ENCODE measurements at places on chromosomes 12 and 14.

DNA sequence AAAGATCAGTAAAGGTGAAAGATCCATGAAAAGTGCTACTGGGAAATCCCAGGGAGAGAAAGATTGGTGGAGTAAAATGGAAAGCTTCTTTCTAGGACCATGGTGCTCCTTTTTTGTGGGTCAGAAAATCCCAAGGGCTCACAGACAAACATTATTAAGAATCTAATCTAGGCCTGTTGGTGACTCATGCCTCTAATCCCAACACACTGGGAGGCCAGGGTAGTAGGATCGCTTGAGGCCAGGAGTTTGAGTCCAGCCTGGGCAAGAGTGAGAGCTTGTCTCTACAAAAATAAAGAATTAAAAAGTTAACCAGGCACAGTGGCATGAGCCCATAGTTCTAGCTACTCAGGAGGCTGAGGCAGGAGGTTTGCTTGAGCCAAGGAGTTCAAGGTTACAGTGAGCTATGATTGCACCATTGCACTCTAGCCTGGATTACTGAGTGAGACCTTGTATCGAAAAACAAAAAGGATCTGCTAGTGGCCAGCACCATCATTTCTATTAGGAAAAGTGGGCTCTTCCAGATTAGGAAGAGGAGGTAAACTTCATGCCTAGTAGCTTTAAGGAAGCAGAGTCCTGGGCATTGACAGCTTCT is 43.0 kb downstream of the TXNRD1 start:
- no peak overlapping the region for H3K27ac ChIP-seq
- DNase-seq, result no peak
- no peaks in the 10 kb centered on the region for H3K36me3 ChIP-seq
- H3K4me3 ChIP-seq, result no peak overlapping the region
- no peaks in the 10 kb centered on the region for H3K27me3 ChIP-seq

DNA sequence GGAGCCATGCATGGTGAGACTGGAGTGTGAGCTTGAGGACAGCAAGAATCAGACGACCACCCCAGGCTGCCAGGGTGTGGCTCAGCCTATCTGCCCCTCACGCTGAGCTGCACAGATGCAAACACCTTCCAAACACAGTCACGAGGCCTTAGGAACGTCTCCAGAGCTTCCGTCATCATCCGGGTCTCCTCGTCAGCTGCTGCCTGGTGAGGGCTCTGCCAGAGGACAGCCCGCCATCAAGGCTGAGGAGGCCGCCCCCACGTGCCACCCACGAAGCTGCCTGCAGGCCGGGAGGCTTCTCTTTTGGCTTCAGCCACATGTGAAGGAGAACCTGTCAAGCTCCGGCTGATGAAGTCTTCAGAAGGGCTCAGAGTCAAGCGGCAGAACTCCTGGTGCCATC is 13.4 kb downstream of the DDX51 start:
- no peak overlapping the region for H3K27ac ChIP-seq
- H3K4me3 ChIP-seq, result no peak overlapping the region
- no peaks in the 10 kb centered on the region for H3K27me3 ChIP-seq
- peak; percentile 32 for DNase-seq

- H3K36me3 ChIP-seq, result no peaks in the 10 kb centered on the region
- H3K4me3 ChIP-seq, result no peak overlapping the region
- peak overlapping the region; percentile 70 for H3K27ac ChIP-seq
Measured at GRCh38 chr14:61537563-61538463, 157.5 kb upstream of the HIF1A start.

- no peak overlapping the region for H3K27ac ChIP-seq
- DNase-seq, result no peak
- peak overlapping the region; percentile 43 for H3K4me3 ChIP-seq
Measured at GRCh38 chr12:51864833-51865670, 16.5 kb upstream of the FIGNL2 start.

DNA sequence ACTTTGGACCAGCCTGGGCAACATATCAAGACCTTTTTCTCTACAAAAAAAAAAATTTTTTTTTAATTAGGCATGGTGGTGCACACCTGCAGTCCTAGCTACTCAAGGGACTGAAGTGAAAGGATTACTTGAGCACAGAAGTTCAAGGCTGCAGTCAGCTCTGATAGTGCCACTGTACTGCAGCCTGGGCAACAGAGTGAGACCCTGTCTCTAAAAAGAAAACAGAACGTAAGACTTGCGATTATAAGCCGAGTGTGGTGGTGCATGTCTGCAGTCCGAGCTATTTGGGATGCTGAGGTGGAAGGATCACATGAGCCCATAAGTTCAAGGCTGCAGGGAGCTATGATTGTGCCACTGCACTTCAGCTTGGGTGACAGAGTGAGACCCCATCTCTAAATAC is 76.0 kb downstream of the DENND5B start:
- no peaks in the 10 kb centered on the region for H3K36me3 ChIP-seq
- no peak overlapping the region for H3K4me3 ChIP-seq
- no peak for DNase-seq
- peaks cover 9% of the 10 kb centered on the region for H3K4me1 ChIP-seq
- no peak overlapping the region for H3K27ac ChIP-seq

DNA sequence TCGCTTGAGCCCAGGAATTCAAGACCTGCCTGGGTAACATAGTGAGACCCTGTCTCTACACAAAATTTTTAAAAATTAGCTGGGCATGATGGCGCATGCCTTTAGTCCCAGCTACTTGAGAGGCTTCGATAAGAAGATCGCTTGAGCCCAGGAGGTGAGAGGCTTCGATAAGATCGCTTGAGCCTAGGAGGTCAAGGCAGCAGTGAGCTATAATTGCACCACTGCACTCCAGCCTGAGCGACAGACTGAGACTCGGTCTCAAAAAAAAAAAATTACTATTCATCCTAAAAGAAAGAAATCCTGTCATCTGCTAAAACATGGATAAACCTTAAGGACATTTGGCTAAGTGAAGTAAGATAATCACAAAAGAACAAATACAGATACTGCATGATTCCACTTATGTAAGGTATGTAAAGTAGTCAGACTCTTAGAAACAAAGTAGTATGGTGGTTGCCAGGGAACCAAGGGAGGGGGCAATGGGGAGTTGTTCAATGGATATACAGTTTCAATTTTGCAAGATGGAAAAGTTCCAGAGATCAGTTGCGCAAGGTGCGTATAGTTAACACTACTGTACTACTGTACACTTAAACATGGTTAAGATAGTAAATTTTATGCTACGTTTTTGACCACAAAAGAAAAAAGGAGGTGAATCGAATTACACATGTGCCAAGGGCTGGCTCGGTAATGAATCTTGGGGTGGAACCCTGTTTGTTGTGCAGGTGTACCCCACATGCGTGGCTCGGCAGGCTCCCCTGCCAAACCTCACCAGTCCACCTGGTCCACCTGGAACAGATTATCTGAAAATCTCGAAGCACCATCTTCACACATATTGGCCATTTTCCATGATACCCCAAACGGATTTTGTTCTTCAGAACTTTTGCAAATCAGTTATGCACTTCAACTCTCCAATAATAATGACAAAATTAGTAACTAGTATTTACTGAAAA is 18.3 kb upstream of the ATP2A2 start:
- H3K27me3 ChIP-seq, result no peaks in the 10 kb centered on the region
- H3K36me3 ChIP-seq, result no peaks in the 10 kb centered on the region
- DNase-seq, result no peak
- no peak overlapping the region for H3K27ac ChIP-seq

- peaks cover 20% of the 10 kb centered on the region for H3K4me1 ChIP-seq
- DNase-seq, result no peak
- no peak overlapping the region for H3K27ac ChIP-seq
- no peak overlapping the region for H3K4me3 ChIP-seq
- H3K36me3 ChIP-seq, result no peaks in the 10 kb centered on the region
Measured at GRCh38 chr14:87994974-87995373, 2.0 kb upstream of the GALC start.

- H3K27me3 ChIP-seq, result no peaks in the 10 kb centered on the region
- H3K4me3 ChIP-seq, result no peak overlapping the region
- no peak overlapping the region for H3K27ac ChIP-seq
Measured at GRCh38 chr12:85693093-85693665, 143.0 kb downstream of the RASSF9 start.

DNA sequence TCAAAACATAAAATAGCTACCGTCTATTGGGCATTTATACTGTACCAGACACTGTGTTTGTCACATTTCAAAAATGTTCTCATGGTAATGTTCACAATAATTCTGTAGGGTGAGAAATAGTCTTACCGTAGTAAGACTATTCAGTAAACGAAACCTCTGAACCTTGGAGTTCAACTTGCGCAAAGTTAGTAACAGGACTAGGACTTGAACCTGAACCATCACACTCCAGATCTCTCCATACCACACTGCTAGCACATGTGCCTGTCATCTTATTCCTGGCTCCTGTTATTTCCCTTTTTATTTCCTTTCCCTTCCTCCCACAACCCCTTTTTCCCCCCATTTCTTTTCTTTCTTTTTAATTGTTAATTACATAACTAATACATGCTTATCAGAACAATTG is 65.4 kb downstream of the PLEKHA5 start:
- H3K4me1 ChIP-seq, result peaks cover 18% of the 10 kb centered on the region
- H3K36me3 ChIP-seq, result no peaks in the 10 kb centered on the region
- no peaks in the 10 kb centered on the region for H3K27me3 ChIP-seq
- DNase-seq, result no peak
- no peak overlapping the region for H3K4me3 ChIP-seq

DNA sequence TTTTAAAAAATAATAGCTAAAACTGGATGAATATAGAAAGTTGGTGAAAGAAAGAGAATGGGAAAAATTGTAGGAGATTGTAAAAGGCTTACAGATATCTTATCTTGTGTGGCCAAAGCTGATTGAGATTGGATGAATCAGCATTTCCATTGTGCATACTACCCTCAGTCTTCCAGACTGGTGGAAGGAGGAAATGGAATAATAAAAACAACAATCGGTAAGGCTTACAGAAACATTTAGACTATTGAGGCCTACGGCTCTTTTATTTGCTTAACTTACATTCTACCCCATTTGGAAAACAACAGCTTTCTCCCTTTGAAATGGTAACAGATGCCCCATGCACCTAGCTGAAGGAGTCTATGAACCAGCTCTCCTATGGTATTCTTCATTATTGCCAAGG is 129.8 kb downstream of the PTPRB start:
- DNase-seq, result no peak
- H3K4me3 ChIP-seq, result no peak overlapping the region
- no peaks in the 10 kb centered on the region for H3K4me1 ChIP-seq
- no peak overlapping the region for H3K27ac ChIP-seq

DNA sequence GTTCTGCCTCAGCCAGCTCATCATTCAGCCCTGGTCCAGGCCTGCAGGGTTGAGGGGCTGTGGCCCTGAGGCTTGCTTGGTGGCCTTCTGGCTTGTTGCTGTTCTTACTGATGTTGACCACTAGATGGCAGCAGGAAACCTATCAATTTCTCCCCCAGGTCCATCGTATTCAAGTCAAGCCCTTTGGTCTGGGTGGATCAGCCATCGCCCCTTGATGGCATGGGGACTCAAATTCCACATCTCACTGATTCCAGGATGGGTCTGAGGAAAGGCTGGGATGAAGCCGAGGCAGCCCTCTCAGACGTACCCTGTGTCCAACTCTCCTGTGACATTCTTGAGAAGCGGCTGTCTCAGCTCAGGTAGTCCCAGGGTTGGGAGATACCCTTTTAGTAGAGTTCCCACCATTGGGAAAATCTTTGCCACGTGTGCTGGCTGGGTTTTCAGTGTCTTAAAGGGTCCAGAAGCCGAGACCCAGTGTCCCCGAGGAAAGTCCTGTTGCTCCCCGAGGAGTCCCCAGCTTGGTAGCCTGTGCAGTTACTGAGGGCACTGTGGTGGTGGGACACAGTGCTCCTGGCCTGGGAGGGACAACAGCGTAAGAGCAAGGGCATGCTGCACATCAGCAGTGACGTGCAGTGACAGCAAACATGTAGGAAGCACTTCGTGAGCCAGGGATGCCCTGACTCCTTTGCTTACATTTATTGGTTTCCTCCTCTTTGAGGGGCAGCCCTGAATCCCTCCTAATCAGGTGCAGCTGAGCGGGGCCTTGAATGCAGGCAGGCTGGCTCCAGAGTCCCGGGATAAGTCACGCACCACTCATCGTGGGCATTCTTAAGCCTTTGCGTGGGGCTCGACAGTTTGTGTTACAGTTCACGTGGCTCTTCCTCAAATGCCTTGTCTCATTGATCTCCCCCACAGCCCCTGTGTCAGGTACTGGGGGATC is 58.6 kb downstream of the TSPAN9 start:
- H3K36me3 ChIP-seq, result no peaks in the 10 kb centered on the region
- no peak overlapping the region for H3K27ac ChIP-seq
- H3K27me3 ChIP-seq, result no peaks in the 10 kb centered on the region
- H3K4me3 ChIP-seq, result no peak overlapping the region

- H3K27me3 ChIP-seq, result peaks cover 15% of the 10 kb centered on the region
- H3K4me1 ChIP-seq, result peaks cover 11% of the 10 kb centered on the region
- H3K4me3 ChIP-seq, result no peak overlapping the region
- H3K36me3 ChIP-seq, result no peaks in the 10 kb centered on the region
Measured at GRCh38 chr14:100864960-100865681, 38.4 kb downstream of the RTL1 start.

GRCh38 chr14:68408680-68409079 is 384.2 kb downstream of the ZFP36L1 start:
- H3K4me3 ChIP-seq, result no peak overlapping the region
- H3K27ac ChIP-seq, result no peak overlapping the region
- peaks cover 28% of the 10 kb centered on the region for H3K4me1 ChIP-seq
- DNase-seq, result no peak
- H3K36me3 ChIP-seq, result no peaks in the 10 kb centered on the region

- no peaks in the 10 kb centered on the region for H3K27me3 ChIP-seq
- peaks cover 80% of the 10 kb centered on the region for H3K4me1 ChIP-seq
- no peak for DNase-seq
- no peak overlapping the region for H3K4me3 ChIP-seq
- peak overlapping the region; percentile 87 for H3K27ac ChIP-seq
Measured at GRCh38 chr12:50621399-50622300, 116.9 kb downstream of the DIP2B start.

GRCh38 chr14:53894456-53894855 is 62.2 kb downstream of the BMP4 start:
- H3K4me3 ChIP-seq, result no peak overlapping the region
- H3K4me1 ChIP-seq, result no peaks in the 10 kb centered on the region
- no peak overlapping the region for H3K27ac ChIP-seq
- no peak for DNase-seq
- no peaks in the 10 kb centered on the region for H3K27me3 ChIP-seq

DNA sequence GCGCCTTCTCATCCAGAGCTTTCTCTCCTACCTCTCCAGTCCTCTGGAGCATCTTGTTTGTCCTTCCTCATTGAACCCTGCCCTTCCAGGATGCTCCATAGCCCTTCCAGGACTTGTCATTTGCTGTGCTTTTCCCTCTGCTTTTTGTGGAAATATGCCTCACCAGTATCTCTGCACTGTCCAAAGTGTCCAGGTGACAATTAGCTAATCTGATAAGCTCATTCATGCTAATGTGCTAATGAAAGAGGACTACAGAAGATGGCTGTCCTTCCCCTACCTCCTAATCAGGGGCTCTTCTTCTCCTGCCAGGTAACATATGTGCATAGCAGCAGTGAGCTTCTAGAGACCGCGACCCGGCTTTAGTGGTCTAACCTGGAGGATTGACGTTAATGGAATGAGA is 58.4 kb upstream of the OTX2 start:
- H3K36me3 ChIP-seq, result no peaks in the 10 kb centered on the region
- H3K27me3 ChIP-seq, result no peaks in the 10 kb centered on the region
- no peaks in the 10 kb centered on the region for H3K4me1 ChIP-seq
- no peak overlapping the region for H3K4me3 ChIP-seq
